Forelimb muscle (tissue), 1 donor: ENCODE measurements at places on chromosomes 13 and 19.

DNA sequence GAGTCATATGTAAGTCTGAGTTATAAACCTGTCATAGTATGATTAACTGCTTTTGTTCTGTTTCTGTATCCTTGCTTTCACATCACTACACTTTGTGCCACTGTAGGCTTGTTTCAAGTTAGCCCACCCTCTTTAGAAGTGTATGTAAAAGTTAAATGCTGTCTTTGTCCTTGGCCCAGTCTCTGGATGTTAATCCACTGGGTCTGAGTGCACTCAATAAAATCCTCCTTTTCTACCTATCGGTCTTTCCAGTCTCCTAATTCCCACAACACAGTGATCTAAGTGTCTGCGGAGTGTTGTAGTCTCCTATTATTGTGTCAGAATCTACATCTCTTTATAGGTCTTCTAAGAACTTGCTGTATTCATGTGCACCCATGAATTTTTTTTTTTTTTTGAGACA, 14.1 kb downstream of the ZNF429 start:
- DNase-seq, result no peak

GRCh38 chr19:48735031-48735615, 5.3 kb downstream of the RASIP1 start:
- no peak for DNase-seq

- no peak for DNase-seq
These were observed 64.6 kb downstream of the SLC7A1 start for GRCh38 chr13:29530901-29531300.

DNA sequence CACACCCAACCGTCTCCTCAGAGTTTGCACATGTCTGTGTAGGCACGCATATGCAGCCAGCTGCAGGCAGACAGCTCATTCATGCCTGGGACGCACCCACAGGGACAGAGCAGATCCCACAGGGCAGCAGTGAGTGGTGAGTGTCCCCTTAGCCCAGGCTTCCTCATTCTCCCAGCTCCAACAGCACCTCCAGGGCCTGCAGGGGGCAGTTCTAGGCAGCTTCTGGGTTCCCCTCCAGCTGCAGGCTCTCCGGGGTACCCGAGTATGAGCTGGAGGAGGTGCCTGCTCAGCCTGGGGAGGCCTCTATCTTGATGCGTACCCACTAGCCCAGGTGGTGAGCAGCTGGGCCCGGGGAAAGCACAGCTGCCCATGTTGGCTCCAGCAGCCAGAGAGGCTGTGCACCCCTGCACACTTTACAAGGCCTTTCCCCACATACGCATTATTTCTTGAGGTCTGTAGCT, 1.3 kb upstream of the SHANK1 start:
- no peak for DNase-seq

GRCh38 chr13:43303033-43303729, 279.8 kb downstream of the DNAJC15 start:
- DNase-seq, result peak; percentile 40

GRCh38 chr13:23175920-23176319, 4.9 kb upstream of the SGCG start:
- DNase-seq, result no peak

DNA sequence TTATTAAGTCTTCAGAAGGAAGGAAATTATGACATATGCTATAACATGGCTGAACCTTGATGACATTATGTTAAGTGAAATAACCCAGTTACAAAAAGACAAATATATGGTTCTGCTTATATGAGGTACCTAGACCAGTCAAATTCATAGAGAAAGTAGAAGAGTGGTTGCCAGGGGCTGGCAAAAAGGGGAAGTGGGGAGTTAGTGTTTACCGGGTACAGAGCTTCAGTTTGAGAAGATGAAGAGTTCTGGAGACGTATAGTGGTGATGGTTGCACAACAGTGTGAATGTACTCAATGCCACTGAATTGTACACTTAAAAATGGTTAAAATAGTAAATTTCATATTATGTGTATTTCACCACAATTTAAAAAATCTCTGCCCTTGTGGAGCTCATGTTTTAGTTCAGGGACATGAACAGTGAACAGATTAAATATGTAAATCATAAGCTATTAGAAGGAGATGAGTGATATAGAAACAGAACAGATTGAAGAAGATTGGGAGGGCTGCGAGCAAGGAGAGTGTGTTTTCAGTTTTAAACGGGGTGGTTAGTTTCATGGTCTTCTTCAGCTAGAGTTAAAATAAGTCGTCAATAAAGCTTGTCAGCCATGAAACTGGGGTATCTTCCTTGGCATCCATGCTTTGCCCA, 355.2 kb downstream of the KCNRG start:
- DNase-seq, result no peak

- DNase-seq, result no peak
These were observed 21.0 kb upstream of the SPRY2 start for GRCh38 chr13:80361883-80362327.

DNA sequence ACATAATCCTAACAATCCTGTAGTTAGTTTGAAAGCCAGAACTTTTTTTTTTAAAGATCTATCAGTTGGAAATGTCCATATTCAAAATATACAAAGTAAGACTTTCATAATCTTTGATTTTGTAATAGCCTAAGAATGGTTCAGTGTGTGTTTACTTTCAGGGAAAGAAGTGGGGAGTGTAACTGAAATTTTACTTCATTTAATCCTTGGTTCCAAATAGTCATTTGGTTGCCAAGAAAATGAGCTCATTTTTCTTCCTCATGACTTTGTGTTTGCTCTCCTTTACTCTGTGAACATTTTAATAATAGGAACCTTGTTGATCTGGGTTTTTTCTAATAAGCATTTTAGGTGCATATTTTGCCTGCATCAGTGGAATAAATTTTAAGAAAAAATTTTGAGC, 278.8 kb downstream of the SLITRK6 start:
- DNase-seq, result peak; percentile 81

- no peak for DNase-seq
These were observed 318.8 kb upstream of the DACH1 start for GRCh38 chr13:72185776-72186175.

- DNase-seq, result no peak
These were observed 131.9 kb upstream of the FNDC3A start for GRCh38 chr13:48843630-48844380.

DNA sequence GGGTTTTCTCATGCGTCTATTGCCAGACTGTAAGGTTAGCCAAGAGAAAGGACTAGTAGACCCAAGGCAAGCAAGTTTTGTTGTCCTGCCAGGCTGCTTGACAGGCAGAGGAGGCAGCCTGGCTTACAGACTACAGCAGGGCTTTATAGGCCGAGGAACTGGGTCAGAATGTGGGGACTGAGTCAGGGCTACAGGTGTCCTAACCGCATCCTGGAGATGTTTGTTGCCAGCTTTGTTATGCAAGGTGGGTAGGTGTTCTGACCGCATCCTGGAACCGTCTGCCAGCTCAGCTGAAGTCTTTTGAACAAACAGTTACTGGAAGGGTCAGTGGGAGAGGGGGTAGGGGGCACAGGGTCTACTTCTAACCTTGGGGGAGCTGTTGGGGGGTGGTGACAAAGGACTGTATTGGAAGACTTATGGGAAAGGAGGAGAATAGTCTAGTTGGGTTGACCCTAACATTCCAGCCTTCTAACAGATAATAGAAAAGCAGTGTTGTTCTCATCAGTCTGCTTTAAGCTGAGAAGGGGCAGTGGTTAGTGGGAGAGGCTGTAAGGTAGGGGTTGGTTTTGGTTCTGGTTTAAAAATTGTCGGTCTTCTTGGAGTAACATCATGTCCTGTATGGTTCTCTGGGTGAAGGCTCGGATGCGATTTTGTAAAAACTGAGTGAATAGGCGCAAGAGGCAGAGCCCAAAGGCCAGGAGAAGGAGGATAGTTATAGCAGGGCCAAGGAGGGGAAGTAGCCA, 913.8 kb upstream of the SLITRK5 start:
- DNase-seq, result no peak

- no peak for DNase-seq
These were observed 103.3 kb upstream of the MLNR start for GRCh38 chr13:49116873-49117272.

DNA sequence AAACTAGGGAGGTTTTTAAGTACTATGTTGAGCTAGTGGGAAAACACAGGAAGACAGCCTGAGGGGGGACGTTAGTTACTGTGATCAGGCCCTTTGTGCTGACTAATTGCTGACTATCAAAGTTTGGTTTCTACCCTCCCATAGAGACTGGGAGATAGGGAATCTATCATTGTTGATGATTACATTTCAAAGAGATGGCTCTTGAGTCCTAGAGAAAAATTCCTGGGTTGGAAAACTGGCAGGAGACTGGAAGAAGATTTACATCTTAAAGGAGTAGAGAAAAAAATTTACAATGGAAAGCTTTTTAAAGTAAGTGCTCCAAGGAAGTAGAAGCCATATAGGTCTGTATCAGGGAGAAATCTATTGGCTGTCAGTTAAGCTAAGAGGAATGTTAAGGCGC, 522.0 kb upstream of the KLHL1 start:
- no peak for DNase-seq

- no peak for DNase-seq
These were observed 941 bp downstream of the ZNF160 start for GRCh38 chr19:53102206-53102755.

GRCh38 chr19:10468133-10468532, 35.0 kb downstream of the KEAP1 start:
- DNase-seq, result no peak

DNA sequence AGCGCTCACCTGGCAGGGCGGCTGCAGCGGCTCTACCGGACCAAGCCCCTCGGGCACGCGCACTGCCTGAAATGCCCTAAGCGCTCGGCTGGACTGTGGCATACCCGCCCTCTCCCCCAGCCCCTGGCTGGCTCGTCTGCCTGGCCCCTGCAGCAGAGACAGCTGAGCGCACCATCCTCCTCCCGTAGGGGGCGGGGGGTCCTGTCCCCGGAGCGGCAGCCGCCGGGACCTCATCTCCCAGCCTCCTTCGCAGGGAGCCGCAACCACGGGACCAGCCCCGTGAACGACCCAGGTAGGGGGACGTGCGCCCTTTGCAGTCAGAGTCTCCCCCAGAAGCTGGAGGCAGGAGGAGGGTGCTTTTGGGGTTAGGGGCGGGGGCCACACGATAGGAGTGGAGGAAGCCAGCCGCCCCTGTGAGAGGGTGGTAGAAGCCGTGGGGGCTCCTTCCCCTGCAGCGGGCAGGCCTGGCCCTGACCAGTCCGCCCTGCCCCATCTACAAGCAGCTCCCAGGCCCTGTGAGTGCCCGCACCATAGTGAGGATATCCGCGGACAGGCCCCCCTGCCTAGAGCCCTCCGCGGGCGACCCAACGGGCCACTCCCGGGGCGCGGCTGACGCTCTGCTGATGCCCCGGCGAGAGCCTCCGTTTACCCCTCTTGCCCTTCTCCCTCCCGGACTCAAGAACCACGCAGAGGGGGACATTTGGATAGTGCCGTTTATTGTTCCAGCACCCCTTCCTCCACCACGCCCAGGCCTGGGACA, 34.2 kb downstream of the ZNF787 start:
- DNase-seq, result no peak

GRCh38 chr19:13931391-13932148, 6.6 kb downstream of the PODNL1 start:
- DNase-seq, result no peak

DNA sequence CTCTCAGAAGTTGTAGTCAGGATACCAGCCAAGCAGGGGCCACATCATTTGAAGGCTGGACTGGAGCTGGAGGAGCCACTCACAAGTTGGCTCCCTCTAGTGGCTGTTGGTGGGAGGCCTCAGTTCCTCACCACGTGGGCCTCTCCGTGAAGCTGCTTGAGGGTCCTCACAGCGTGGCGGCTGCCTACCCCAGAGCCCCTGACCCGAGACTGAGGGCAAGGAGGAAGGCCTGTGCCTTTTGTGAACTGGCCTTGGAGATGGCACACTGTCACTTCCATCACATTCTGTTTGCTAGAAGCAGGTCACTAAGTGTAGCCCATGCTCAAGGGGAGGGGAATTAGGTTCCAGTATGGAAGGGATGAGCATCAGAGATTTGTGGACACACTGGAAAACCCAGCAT, 14.6 kb downstream of the GNA11 start:
- DNase-seq, result no peak

DNA sequence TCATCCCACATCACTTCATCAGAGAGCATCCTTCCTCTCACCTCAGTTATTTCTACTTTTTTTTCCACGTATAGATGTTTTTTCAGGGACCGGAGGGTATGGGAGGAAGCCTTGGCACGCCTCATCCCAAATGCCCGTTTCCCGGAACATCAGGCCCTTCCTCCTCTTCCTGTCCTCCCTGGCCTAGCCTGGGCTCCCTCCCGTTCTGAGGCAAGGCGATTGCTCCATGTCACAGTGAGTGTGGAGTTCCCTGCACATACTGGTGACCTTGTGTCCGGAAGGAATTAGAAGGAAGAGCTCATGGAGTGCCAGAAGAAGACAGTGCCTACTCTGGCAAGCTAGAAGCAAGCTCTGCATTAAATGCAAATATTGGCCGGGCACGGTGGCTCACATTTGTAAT, 1.1 kb upstream of the ZNF627 start:
- no peak for DNase-seq

- DNase-seq, result no peak
These were observed 10.8 kb upstream of the ZNRF4 start for GRCh38 chr19:5444431-5444830.

- DNase-seq, result no peak
These were observed 2.8 kb downstream of the MAMSTR start for GRCh38 chr19:48716562-48717291.

DNA sequence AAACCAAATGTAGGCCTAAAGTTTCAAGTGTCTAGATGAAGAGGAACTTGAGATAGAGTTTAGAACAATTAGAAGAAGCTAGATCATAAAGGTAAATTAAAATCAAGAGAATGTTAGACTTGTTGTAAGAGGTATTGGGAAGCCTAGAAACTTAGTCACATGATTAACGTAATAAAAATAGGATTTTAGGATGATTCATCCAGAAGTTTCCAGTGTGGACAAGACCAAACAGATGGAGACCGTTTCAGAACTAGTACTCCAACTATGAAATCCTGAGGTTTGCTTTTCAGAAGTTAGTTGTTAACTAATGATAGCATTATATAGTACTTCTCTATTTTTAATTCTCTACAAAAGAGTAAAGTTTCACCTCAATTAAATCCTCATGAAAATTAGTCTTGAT, 104.9 kb downstream of the MZT1 start:
- DNase-seq, result no peak

DNA sequence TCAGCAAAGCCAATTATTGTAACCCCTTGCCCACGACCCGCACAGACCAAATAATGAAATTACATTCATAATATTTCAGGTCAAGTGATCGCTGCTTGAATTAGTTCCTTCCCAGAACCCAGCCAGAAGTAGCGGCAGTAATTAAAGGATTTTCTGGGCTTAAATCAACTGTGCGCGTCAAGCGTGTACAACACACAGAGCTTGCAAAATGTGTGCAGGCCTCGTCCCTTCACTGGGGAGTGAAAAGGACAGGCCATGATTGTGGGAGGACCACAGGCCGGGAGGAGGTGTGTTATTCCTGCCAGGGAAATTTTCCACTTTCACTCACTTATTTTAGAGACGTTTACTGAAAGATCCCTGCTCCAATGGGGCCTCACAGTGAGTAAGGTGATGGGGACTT, 84.9 kb downstream of the CHST8 start:
- DNase-seq, result no peak

DNA sequence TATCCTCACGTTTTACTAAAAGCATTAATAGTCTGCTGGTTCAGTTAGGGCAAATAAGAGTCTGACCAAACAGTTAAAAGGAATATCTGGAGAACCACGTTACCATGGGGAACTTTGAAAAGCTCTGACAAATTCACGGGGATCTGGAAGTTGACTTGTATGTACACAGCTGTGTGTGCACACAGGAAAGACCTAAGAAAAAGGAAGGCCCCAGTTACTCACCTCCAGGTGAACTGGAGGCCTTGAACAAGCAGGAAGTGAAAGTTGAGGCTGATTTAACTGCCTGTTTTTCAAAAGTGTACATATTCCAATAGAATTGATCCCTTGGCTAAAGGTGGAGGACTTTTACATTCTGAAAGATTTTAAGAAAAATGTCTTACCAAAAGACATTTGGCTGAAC, 1891.6 kb upstream of the PCDH20 start:
- no peak for DNase-seq
